Activated naive CD4-positive, alpha-beta T cell (primary cell): ENCODE measurements at places on chromosomes 2 and 18.

DNA sequence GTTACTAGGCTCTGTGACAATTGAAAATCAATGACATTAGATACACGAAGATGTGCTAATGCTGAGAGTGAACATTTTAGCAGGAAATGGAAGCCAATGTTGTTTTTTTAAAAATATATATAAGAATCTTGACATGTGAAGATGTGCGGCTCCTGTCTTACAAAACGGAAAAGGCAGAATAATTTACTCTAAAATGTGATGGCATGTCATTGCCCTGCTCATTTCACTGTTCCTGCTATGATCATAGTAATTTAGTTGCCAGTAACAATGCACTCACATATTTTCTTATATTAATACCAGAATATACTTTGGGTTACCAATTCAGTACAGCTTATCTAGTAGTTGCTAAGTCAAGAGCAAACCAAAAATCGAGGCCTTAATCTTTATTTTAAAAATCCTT, 10.3 kb downstream of the EPHA4 start:
- no peak for DNase-seq

DNA sequence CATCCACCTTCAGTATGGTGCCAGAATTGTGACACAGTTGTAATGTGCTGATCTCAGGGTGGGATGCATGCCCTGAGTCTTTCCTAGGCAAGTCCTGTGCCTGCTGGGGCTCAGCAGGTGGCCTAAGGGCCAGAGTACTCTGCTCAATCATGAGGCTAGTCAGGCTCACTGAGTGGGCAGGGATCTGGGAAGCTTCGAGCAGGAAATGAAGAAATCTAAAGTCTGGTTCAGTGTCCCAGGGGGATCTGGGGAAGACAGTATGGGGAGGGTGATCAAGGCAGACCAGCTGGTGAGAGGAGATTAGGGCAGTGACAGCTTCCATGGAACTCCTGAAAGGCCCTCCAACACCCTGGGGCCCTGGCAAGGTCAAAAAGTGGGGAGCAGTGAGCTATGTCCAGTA, 8.9 kb upstream of the ANKRD29 start:
- DNase-seq = no peak

- DNase-seq = no peak
These were observed 12.4 kb downstream of the B4GALT6 start for GRCh38 chr18:31671951-31672350.

DNA sequence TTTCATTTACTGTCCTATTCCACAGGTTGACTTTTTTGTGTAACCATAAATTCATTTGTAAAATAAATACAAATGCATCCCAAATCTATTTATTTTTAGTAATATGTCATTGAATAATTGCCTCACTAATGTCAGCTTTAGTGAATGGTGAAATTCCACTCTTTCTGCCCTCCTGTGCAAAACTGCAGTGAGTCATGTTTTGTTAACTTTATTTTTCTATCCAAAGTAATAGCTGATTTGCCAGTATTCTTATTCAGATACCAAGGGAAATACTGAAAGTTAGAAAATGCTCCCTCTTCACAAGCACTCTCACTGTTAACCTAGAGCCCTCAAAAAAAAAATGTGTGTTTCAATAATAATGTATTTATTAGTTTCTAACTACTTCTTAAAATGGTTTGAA, 322.8 kb downstream of the RIT2 start:
- DNase-seq = no peak

- no peak for DNase-seq
These were observed 137.7 kb downstream of the ALK start for GRCh38 chr2:29783666-29784065.

DNA sequence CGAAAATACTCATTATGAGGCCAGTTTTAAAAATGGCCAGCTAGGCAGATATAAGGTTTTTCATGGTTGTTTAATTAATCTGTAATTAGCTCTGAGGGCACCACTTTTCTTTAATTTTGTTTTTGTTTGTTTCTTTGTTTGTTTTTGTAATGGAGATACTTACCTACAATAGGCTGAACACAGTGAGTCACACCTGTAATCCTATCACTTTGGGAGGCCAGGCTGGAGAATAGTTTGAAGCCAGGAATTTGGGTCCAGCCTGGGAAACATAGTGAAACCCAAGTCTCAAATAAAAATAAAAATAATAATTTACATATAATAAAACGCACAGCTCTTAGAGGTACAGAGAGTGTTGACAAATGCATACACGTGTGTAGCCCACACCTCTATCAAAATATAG, 56.8 kb upstream of the MSH2 start:
- DNase-seq = no peak

- DNase-seq = no peak
These were observed 172.3 kb downstream of the UBE2E3 start for GRCh38 chr2:181152701-181153100.

- no peak for DNase-seq
These were observed 72.5 kb downstream of the KCNH7 start for GRCh38 chr2:162766092-162766491.

DNA sequence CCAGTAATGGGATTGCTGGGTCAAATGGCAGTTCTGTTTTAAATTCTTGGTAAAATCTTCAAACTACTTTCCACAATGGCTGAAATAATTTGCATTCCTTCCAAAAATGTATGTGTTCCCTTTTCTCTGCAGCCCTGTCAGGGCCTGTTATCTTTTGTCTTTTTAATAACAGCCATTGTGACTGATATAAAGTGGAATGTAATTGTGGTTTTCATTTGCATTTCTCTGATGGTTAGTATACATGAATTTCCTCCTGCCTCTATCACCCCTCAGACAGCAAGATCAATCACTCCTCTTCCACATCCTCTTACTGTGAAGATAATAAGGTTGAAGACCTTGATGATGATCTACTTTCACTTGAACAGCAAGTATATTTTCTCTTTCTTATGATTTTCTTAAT, 304.8 kb upstream of the FSIP2 start:
- no peak for DNase-seq

DNA sequence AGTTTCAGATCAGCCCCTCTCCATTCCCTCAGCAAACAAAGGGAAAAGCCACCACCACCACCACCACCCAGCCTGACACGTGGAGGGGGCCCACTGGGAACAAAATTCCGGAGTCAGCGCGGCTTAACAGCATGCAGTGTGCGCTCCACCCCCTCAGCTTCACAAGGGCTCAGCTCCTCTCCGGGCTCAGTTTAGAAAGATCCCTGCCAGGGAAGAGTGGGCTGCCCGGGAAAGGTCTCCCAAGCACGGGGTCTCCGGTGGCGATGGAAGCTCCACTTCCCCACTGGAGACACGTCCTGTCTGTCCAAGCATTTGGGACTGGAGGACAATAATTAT, 55.7 kb downstream of the SNORC start:
- no peak for DNase-seq

GRCh38 chr18:36338403-36338933, 41.0 kb downstream of the FHOD3 start:
- no peak for DNase-seq

DNA sequence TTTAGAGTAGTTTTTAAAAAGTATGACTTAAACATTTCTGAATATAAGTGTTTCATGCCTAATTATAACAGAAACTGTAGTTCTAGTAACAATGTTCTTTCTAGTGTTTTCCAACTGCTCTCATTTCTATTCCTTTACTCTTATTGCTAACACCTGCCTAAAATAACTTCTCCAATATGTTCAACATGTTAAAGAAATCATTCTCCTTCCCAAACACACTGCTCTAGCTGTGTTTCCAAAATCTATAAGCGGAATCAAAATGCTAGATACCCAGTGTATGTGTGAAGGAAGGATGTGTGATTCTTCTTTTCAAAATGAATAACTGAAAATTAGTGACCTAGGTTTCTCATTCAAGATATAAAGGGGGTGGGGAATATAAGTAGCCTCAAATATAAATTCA, 89.1 kb downstream of the ATAD2B start:
- DNase-seq = no peak

GRCh38 chr18:46601141-46601805, 55.7 kb downstream of the LOXHD1 start:
- no peak for DNase-seq

DNA sequence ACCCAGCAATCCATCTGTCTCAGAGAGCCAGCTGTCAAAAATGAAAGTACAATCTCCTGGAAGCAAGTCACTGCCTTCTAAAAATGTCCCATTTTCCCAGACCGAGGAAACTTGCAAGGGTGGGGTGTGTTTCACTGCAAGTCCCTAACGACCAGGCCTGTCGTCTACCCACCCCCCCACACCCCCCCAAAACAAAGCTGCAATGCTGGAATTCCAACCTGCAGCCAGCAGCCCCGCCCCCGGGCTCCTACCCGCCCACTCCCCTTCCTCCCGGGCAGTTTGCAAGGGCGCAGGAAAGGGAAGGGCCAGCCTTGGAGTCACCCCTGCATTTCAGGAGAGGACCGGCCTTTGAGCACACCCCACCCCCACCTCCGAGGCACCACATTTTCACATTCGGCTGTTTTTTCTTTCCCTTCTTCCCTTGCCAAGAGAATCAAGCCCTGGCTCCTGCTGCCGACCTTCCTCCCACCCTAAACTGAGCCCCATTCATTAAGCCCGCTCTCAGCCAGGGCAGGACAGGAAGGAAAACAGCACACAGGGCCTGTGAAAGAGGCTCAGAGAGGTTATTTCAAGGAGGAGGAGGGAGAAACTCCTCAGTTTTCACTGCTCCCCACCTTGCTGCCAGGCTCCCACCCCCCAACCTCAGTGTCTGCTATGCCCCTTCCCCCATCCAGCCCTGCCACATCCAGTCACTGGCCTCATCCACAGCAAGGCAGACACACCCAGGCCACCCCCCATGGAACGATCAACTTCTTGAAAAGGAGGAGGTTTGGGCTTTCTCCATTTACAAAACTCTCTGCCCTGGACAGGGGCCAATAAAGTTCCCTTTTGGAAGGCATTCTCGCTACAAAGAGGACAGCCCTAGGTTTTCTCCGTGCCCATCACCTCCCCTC, 11.3 kb downstream of the SMAD7 start:
- no peak for DNase-seq

GRCh38 chr2:46025676-46026075, 271.5 kb upstream of the EPAS1 start:
- DNase-seq = no peak

- DNase-seq = no peak
These were observed 135.0 kb downstream of the MEIS1 start for GRCh38 chr2:66569974-66570373.

- no peak for DNase-seq
These were observed 293.9 kb downstream of the KIAA1328 start for GRCh38 chr18:37122877-37123276.

GRCh38 chr2:72698300-72698699, 127.5 kb downstream of the EXOC6B start:
- no peak for DNase-seq

DNA sequence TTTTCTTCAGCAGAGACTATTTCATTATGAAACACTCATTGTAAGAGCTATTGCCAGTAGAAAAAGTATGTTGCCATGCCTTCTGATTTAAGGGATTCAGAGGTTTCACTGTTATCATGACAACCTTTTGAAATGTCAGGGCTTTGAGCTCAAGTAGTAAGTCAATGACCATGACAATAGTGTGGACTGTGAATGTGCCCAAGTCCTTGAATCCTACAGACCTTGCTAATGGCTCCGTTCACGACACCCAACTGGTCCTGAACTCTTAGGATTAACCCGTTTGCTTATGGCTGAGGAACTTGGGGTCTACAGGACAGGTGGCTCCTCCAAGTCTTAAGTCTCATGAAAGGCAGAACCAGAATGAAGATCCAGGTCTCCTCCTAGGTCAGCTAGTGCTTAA, 17.6 kb upstream of the KIDINS220 start:
- no peak for DNase-seq

DNA sequence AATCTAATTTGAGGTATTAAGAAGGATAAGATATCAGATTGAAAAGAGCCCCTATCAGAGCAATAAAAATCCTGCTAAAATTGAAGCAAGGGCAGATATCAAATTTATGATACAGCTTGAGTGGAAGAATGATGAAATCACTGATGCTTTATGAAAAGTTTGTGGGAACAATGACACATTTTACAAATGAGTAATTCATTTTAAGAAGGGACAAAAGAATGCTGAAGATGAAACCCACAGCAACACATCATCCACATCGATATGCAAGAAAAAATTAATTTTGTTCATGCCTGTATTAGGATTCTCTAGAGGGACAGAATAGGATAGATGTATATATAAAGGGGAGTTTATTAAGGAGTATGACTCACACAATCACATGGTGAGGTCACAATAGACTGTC, 355.6 kb upstream of the GYPC start:
- no peak for DNase-seq

DNA sequence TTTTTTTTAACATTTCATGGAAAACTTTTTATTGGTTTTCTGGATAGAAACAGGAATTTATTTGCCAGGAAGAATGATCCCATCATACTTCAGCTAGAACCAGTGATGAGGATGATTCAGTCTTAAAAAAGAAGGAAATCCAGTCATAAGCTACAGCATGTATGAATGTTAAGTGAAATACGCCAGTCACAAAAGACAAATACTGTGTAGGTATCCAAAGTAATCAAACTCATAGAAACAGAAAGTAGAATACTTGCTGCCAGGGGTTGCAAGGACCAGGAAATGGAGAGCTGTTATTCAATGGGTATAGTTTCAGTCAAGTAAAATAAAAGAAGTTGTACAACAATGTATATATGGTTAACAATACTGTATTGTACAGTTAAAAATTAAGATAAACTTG, 21.3 kb downstream of the PSME4 start:
- DNase-seq = no peak

GRCh38 chr18:51044928-51045585, 15.0 kb downstream of the SMAD4 start:
- no peak for DNase-seq

GRCh38 chr2:121771976-121772742, 16.7 kb downstream of the TSN start:
- no peak for DNase-seq
